ENCODE measurements at places on chromosomes 7 and 10.
A peak's percentile ranks its signal among the peaks of the same experiment; 100 is the strongest.

GRCh38 chr7:21071561-21072501 is 285.1 kb upstream of the SP8 start:
- DNase-seq = peak; percentile 38

GRCh38 chr7:101795461-101795860 is 22.0 kb upstream of the CUX1 start:
- no peak for DNase-seq

- peak; percentile 0 for DNase-seq
These were observed 62.2 kb downstream of the XPNPEP1 start for GRCh38 chr10:109861081-109861480.

DNA sequence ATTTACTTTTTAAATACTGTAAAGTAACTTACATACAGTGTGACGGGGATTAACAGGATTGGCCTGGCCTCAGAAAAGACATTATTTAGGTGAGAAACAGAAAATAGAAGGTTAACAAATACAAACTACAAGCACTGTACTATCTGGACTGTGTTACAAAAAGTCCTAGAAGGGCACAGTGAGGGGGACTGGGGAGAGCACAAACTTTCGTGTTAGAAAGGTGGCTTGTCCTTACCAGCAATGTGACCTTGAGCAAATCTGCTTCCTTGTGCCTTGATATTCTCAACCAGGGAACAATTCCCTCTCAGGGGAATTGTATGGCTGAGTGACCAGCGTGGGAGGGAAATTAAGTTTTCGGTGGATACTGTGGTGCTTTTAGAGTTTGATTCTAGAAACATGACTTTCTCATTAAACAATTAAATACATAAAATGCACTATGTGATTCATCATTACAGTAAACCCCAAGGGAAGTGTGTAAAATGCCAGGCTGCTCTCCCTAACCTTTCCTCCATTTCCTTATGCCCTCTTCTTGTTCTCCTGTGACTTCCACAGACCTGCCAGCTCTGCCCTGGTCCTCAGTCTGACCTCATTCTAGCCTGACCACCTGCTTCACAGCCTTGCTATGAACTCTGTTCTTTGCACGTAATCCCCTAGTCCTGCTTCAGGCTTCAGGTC is 57.7 kb downstream of the OSBPL3 start:
- DNase-seq = no peak

DNA sequence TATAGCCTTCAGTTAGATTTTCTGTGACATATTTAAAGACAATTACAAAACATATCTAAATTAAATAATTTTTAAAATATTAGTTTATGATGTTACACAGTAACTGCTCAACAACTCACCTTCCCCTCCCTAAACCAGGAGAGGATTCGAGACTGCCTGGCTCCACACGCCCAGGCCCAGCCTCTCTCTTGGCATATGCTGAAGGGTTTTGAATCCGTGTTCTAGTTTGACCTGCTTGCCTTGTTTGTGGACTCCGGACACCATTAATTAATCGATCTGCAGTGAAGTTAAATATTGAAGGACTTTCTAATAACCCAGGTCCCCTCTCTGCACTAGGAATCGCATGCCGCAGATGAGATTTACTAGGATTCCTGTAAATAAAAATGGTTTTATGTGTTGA is 106.6 kb downstream of the LARP4B start:
- no peak for DNase-seq

DNA sequence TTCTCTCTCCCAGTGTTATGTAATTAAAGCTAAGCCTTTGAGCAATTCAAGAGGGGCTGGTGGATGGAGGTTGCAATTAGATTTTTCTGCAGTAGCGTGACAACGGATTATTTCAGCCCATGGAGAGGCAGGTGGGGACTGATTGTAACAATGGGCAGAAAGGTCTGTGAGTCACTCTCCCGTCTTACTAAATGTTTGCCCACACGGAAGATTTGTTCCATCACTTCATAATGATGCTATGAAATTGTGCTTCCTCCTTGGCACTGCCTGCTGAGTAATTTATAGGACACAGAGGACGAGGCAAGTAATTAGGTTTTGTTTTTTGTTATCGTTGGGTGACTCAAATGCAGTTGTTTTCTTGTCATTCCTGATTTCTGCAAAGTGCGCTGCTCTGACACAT is 594.5 kb upstream of the DPP6 start:
- peak; percentile 53 for DNase-seq

GRCh38 chr7:121235201-121235600 is 93.6 kb upstream of the WNT16 start:
- no peak for DNase-seq

GRCh38 chr7:46744957-46745706 is 824.1 kb upstream of the IGFBP3 start:
- DNase-seq = no peak

GRCh38 chr7:91569728-91570457 is 305.7 kb downstream of the FZD1 start:
- no peak for DNase-seq

DNA sequence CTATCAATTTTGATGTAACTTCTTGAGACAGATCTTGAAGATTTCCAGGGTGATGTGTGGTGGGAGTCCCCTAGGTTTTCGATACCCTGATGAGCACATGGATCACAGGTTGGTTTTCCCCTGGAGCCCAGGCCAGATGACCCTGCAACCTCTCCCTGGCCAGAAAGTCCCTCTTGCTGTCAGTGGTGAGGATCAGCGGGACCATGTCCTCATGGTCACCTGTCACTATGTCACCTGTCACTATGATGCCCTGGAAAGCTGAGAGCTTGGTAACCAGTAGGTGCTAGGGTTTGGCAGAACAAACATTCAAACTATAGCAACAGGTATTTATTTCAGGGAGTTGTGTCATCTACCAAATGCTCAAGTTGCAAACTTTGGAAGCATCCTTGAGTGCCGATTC is 197.9 kb downstream of the ARHGAP12 start:
- no peak for DNase-seq

DNA sequence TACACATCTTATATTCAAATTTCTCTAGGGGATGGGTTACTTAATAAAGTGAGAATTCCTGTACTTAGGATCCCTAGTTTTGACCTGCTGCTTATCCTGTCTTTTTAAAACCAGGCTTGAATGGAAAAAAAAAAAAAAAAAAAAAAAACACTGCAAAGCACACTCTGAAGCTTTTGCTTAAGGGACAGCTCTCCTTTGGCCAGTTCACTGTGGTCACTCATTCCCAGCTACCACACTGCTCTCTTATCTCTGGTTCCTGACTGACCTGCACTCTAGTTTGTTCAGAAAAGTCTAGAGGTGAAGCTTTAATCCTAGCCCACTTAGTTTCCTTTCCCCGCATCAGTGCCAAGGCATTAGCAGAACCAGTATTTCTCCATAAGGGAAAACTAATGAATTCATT is 82.4 kb downstream of the CADPS2 start:
- DNase-seq = no peak

DNA sequence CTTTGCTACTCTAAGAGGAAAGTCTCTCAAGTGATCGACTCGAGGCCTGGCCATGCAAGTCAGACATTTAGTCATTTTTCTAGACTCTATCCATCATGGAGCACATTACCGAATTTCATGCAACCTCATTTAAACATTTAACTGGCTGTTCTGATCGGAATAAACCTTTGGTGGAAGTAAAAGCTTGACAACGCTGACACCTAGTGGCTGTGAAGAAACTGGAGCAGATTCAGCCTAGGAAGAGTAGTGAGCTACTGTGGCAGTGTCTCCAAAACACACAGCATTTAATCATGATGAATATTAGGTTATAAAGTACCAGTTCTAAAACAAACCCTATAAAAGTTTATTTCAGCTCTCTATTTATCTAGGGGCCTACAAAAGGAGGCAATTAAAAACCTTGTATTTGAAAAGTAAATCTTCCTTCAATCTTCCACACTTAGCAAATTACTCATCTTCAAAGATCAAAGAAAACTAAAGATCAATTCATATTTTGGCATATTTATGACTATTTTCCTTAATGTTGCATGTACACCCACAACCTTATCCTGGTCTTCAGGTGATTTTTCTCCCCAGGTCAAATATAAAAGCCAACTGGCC is 175.0 kb downstream of the CTNNA3 start:
- peak; percentile 2 for DNase-seq

DNA sequence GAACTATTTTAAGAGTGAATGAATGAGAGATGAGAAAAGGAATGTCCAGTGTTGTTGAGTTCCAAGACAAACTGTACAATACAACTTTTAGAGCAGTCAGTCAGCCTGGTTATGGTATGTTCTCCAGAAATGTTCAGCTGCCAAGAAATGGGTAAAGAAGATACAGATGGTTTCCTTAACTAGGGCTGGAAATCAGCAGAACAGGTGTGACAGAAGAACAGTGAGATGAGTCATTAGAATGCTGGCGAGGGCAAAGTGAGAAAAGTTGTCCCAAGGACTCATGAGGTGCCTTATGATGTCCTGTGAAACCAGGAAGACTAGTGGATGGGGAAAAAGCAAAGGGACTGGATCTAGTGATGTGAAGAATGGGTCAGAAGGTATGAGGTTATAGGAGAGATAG is 20.8 kb upstream of the SEPTIN7 start:
- DNase-seq = no peak

DNA sequence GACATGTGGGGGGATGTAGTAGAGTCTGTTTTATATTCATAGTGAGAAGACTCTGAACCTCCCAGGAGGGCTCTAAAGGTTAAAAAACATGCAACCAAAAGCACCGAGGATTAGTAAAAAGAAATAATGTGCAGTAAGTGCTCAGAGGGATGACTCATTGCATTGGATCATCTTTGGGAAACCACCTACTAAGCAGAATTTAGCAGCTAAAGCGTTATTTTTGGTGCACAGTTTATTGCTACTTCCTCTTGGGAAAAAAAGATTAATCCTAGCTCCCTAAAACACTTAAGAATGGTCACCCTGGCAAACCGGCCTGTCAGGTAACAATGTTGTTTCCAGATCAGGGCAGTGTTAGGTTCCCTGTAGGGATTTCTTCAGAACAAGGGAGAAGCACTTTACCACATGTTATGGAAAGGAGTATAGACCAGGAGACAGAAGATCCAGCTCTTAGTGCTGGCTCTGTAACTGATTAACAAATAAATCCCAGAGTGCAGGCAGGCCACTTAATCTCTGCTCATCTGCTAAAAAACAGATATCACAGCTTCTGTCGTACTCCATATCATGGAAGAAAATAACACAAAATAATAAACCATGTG is 44.8 kb upstream of the FAM133B start:
- no peak for DNase-seq

GRCh38 chr7:81780914-81781693 is 11.3 kb upstream of the HGF start:
- DNase-seq = peak; percentile 22

- no peak for DNase-seq
These were observed 28.9 kb downstream of the GUSB start for GRCh38 chr7:65953001-65953720.

DNA sequence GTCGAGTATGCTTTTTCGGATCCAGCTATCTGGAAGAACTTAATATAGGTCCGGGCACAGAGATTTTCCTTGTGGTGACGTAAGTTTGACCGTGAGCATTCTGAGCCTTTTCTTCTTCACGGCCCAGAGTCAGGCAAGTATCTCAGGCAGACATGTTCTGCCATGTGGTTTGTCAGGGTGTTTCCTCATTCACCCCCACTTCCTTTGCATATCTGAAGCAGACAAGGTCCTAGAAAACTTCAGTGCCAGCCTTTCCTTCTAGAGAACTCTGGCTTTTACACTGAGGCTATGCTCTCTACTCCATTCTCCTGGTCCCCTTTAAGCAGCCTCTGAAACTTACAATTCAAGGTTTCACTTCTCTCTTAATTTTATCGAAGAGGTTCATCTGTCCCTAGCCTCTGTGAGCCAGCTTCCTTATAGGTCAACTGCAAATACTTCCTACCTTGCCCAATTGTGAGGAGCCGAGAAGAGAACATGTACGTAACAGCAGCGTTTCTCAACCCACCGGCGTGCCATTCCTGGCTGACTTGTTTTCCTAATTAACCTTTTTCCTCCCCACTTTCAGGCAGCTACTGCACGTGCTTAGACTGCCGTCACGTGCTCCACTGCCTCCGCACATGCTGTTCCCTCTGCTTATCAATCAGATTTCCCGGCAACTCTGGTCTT is 47.3 kb downstream of the CDCA7L start:
- DNase-seq = no peak

DNA sequence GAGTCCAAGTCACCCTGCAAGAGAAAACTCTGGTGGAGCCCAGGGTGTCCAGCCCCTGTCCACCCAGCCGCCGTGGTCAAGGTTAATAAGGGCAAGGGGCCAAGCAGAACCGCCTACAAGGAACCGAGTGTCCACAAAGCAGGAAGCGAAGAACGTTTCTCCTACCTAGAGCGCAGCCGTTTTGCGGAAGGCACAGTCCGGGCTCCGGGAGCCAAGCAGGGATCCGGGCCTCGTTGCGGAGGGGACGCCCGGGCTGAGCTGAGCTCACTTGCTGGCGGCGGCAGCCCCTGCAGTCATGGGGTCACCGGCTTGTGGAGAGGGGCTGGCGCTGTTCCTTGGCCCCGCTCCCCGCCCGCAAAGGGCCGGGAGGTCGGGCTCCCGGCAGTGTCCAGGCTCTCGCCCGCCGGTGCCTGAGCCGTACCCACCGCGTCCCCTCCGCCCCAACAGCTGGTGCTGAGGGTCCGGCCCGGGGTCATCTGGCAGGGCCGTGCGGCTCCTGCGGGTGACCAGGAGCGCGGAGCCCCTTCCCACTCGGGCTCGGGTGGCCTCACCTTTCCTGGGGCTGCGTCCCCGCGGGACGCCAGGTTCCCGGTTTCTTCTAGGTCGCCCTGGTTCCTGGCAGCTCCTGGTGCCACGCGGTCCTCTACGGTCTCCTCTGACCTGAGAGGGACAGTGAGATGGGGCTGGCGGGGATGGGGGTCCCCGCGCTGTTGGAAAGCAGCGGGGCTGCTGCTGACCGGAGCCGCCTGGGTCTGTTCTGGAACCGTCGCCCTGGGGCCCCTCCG is 14.0 kb upstream of the ZNF273 start:
- no peak for DNase-seq

DNA sequence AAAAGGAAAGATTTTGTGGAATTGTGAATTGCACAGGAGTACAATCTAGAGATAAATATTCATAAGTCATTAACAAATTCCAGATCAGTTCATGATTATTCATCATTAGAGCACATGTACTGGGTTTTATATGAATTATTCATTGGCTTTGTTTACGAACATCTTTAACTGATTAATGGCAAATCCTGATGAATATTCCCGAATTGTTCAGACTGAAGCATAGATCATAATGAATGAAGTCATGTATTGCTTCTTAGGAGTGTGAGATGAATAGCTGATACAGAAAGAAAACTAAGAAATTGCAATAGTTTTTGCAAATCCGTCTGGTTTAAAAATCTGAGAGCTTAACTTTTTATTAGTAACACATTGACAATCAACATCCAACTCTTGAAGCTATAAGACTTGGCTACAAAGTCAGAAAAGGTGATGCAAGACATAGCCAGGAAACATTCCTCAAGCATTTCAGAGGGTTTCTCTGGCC is 183.6 kb upstream of the DGKB start:
- no peak for DNase-seq
